Activated CD4-positive, alpha-beta memory T cell treated with anti-CD3 and anti-CD28 coated beads for 36 hours (primary cell): ENCODE measurements at places on chromosomes 7 and 10.

DNA sequence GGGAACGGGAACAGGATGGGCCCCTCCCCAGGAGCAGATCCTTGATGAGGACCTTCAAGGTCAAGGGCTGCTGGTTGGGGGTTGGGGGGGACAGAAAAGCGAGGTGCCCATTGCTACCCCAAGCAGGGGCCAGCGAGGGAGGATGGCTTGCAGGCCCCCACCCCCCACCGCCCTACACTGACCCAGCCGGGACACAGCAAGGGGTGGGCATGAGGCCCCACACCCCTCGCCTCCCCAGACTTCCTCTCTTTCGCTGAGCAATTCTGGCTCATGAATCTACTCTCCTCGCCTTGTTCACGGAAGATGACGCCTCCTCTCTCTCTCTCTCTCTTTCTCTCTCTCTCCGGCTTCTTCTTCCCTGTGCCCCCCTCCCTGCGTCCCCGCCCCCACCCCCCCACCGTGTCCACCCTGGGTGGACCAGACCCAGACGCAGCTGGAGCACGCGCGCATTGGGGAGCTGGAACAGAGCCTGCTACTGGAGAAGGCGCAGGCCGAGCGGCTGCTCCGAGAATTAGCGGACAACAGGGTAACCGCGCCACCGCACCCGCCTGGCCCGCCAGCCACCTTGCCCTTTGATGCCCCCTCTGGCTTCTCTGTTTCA, 81.1 kb upstream of the GTF2IRD1 start:
- no peak for DNase-seq

DNA sequence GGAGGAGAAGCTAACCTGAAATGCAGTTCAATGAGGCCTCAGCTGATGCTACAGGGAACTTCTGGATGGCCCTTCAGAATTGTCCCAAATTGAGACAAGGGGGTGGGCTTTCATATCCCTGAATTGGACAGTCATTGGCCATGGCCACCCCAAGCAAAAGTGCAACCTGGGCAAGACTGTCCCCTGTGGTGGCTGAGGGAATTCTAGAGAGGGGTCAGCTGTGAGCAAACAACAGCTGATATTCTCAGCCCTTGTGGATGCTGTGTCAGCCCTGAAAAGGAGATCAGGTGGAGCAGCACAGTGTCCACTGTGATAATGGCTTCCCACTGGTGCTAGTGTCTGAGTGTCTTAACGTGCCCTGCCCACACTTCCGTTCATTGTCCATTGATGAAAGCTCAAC, 76.6 kb downstream of the SLC16A9 start:
- no peak for DNase-seq

DNA sequence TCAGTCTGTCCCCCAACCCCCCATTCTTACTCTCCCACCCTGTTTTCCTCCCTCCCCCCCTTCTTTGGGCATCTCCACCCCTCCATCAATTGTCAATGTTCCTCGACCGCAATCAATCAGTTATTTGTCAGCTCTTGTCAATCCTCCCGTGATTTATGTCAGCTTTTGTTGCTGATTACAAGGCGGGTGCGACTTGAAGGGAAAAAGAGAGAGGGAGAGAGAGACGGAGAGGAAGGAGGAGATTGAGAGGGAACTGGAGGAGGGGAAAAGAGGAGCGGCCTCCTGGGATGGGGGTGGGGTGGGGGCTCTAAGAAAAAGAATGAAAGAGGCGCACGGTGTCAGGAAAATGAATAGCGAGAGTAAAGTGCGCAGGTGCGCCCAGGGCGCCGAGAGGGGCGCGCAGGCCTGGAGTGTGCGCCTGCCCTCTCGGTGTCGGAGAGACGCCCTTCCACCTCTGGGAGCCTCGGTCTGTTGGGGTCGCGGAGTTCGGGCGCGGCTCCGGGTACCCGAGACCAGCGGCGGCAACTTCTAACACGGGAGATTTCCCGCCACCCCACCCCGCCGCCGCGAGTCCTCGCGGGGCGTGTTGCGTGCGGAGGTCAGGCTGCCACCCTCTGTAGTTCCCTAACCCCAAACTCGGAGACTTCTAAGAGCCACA, 1.1 kb upstream of the ZNF503 start:
- DNase-seq, result no peak

DNA sequence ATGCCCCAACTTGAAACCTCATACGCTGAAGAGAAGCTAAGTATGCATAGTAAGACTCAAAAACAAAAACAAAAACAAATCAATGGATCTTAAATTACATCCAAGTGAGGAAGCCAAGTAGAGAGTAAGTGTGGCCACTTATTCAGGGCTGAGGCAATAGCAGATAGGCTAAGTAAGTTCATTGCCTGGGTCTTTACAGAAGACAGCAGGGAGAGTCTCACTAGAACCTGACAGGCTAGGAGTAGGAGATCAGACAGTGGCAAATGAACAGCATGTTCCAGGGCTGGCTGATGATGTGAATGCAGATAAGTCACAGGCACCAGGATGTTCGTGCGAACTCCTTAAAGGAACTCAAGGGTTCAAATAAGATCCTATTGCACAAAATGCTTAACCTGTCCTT, 568.6 kb downstream of the KCNMA1 start:
- no peak for DNase-seq

GRCh38 chr7:158842486-158842885, 13.2 kb upstream of the ESYT2 start:
- DNase-seq, result no peak

- no peak for DNase-seq
These were observed 535.9 kb downstream of the TFEC start for GRCh38 chr7:115494529-115495147.

- DNase-seq, result no peak
These were observed 229.2 kb downstream of the LRRN3 start for GRCh38 chr7:111320133-111320532.

DNA sequence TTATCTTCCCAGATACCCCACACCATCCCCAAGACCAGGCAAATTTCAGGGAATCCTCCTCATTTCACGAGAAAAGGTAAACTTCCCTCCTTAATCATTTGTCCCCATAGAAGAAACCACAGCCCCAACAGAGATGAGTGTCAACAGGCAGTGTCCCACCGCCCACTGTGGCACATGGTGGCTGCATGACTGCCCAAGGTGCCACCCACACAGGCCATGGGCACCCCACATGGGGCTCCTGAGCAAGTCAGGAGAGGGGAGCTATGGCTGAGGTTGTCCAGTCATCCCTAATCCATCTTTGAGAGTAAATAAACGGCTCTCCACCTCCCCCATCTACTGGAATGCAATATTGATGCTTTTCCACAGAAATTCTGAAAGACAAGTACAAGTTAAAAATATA, 44.1 kb downstream of the ANTXRL start:
- no peak for DNase-seq

- peak; percentile 61 for DNase-seq
These were observed 62.0 kb upstream of the NAMPT start for GRCh38 chr7:106346678-106347217.

GRCh38 chr7:12583176-12583575, 12.7 kb downstream of the SCIN start:
- no peak for DNase-seq

DNA sequence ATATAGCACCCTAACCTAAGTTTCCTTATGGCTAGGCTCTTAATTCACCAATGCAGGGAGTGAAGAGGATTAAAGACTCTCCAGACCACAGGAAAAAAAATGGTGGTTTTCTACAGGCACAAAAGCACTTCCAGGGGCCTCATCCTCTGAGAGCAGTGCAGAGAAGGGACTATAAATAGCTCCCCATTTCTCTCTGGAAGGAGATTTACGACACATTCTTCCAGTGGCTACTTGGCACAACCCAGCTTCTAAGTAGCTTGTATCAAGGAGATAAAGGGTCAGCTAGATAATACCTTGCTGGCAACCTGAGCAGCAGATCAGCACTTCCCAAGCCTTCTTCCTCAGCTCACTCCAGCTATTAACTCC, 73.5 kb downstream of the CRPPA start:
- DNase-seq, result no peak

DNA sequence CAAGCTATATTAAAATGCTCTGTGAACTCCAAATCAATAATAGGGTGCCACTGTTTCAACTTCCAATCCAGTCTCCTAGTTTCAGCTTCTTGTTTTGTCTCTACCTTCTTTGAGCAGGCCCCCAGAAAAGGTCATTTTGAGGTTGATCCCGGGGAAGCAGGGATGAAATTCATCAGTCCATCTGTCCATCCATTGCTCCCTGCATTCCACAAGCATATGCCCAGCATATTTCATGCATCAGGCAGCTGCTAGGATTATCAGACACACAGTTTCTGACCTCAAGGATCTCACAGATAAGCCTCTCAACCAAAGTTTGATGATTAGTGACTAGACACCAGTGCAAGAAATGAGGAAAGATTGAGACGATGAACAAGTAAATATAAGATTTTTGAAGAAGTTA, 186.6 kb upstream of the PDE1C start:
- no peak for DNase-seq

DNA sequence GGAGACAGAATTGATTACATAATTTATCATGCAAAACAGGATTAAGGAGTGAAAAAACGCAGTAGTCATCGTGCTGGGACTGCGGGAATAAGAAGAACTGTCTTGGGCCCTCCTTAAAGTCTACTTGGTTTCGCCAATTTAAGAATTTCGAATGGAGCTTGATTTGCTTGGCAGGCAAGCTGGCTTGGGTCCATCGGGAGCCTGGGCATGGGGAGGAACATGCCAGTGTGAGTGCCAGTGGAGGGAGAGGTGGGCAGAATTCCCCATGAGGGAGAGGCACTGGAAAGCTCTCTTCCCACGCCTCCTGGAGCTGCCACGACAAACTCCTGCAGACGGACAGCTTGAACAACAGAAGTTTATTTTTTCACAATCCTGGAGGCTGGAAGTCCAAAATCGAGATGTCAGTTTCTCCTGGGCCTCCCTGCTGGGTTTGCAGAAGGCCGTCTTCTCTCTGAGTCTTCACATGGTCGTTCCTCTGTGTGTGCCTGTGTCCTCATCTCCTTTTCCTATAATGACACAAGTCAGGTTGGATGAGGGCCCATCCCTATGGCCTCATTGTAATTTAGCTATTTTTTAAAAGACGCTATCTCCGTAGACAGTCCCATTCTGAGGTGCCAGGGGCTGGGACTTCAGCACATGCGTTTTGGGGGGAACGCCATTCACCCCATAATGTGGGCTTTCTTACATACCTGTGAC, 528.7 kb upstream of the DPP6 start:
- no peak for DNase-seq

- DNase-seq, result no peak
These were observed 26.4 kb upstream of the KCNMA1 start for GRCh38 chr10:77664008-77664407.

GRCh38 chr7:140334341-140335057, 63.8 kb downstream of the SLC37A3 start:
- DNase-seq, result no peak

- no peak for DNase-seq
These were observed 12.1 kb downstream of the ASB13 start for GRCh38 chr10:5654218-5654755.

DNA sequence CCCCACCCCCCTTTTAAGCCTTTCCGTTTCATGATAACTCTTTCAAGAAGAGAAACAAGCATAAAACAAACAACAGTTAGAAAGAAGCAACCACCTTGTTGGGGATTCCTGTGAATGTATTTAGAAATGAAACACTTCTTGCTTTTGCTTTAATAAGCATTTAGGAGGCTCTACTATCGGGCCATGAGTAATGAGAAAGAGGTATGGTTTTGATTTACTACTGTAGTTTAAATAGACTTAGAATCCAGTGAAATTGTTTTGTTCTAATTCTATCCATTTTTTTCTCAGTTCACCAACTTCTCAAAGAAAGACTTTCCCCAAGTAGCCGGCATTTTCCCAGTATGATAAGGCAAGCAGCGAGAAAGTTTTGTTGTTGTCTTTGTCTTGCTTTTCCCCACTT, 168.7 kb upstream of the HABP2 start:
- no peak for DNase-seq

GRCh38 chr10:8444630-8445029, 390.1 kb downstream of the GATA3 start:
- peak; percentile 26 for DNase-seq

- no peak for DNase-seq
These were observed 91.6 kb downstream of the INPP5A start for GRCh38 chr10:132628966-132629900.

DNA sequence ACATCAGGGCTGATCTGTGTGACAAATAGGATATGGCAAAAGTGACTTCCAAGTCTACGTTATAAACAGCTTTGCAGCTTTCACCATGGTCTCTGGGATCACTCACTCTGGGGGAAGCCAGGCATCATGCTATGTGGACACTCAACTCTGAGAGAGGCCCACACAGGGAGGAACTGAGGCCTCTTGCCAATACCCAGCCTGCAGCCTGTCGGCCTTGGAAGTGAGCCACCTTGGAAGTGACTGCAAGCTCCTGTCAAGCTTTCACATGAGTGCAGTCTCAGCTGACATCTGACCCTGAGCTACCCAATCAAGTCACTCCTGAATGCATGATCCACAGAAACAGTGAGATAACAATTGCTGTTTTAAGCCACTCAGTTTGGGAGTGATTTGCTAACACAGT, 56.5 kb downstream of the MMRN2 start:
- DNase-seq, result no peak

- DNase-seq, result no peak
These were observed 22.4 kb downstream of the SLC25A13 start for GRCh38 chr7:96299496-96299895.

- no peak for DNase-seq
These were observed 207.4 kb downstream of the TNS3 start for GRCh38 chr7:47374538-47374937.

- DNase-seq, result no peak
These were observed 68.8 kb downstream of the PCGF5 start for GRCh38 chr10:91289305-91289704.

- DNase-seq, result no peak
These were observed 72.9 kb upstream of the CAV2 start for GRCh38 chr7:116426428-116427156.

DNA sequence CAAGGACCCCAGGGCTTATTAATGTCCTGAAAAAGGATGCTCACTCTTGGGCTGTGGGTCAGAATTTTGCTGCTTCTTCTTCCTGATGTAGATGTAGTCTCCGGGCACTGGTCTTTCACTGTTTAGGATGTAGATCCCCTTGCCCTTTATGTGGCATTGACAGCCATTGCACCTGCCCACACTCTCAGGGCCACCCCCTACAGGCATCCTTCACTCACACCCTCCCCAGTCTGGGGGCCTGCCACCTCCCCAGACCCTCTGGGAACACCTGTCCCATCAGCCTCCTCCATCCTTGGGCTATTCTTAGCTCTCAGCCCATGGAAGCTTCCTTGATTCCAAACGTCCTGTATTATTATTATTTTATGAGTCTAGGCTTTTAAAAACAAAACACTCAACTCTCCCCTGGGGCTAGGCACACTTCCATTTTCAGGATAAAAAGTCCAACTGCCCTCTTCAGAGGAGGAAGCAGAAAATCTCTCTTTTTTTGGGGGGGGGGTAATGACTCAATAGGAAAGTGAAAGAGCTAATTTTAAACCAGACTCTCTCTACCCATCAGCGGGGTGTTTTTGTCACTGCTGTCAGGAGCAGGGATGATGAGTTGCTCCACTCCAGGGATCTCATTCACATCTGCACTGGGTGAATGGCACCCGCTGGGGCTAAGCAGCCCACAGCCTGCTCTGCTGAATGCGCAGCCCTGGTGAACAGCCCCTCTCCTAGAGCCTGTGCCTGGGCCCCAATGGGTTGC, 11.5 kb upstream of the KLRG2 start:
- peak; percentile 38 for DNase-seq
